ENCODE measurements at places on chromosomes 5 and 9. TPM values are rescaled to one million over a fixed set of nuclear protein-coding genes. Genes with fewer than 3 reads are reported as not detected.

DNA sequence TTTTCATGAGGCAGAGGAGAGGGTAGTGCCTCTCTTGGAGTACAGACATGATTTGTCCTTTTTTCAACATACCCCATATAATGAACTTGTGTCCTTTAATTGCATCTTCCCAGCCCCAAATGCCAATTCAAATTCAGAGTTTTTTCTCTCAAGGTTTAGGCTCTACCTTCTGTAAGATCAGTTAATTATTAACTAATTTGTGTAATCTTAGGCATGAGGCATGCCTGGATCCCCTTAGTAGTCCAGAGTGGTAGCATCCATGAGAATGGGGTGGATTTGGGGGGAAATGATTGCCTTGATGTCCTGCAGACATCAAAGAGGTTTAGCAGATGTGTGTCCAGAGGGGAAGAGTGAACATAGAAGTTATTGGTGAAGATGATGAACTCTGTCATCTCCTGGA is 533.3 kb downstream of the LRRC70 start:
- H3K27ac ChIP-seq, result no peak overlapping the region
- no peaks in the 10 kb centered on the region for H3K36me3 ChIP-seq
- no peak overlapping the region for H3K4me3 ChIP-seq

DNA sequence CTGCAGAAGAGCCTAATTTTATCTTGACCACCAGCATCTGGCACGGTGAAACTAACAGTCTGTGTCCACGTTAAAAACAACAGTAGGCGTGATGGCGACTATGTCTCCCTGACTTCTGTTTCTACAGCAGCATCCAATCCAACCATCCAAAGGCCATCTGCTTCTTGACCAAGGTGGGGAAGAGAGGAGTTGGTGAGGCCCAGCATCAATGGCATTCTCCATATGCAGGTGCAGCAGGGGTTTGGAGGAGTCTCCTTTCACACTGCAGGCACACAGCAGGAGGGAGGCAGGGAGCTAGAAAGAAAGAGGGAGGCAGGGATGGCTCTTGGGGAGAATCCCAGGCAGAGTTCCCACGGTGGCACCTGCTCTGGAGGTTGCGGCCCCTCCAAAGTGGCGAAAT is 27.0 kb downstream of the MGAT1 start:
- no peak overlapping the region for H3K27ac ChIP-seq
- no peak overlapping the region for H3K4me3 ChIP-seq
- no peaks in the 10 kb centered on the region for H3K36me3 ChIP-seq
- H3K27me3 ChIP-seq, result peaks cover 10% of the 10 kb centered on the region

DNA sequence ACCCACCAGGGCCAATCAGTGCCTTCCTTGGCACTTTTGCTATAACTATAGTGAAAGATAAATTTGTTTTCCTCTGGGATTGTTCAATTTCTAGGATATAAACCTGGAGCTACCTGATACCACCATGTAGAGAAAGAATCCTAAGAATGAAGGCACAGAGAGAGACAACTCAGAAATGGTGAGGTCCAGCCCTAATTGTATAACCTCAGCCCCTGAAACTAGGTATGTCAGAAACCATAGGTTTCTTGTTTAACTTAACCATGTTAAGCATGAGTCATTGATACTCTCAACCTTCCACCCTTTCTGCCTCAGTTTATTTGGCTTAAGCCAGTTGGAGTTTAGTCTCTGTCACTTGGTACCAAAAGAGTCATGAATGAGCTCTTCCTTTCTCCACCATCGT is 4.6 kb upstream of the SPZ1 start:
- no peaks in the 10 kb centered on the region for H3K36me3 ChIP-seq
- no peak for DNase-seq

- no peak overlapping the region for H3K4me3 ChIP-seq
- H3K36me3 ChIP-seq, result no peaks in the 10 kb centered on the region
- DNase-seq, result no peak
These were observed 24.0 kb downstream of the ENC1 start for GRCh38 chr5:74616236-74617146.

DNA sequence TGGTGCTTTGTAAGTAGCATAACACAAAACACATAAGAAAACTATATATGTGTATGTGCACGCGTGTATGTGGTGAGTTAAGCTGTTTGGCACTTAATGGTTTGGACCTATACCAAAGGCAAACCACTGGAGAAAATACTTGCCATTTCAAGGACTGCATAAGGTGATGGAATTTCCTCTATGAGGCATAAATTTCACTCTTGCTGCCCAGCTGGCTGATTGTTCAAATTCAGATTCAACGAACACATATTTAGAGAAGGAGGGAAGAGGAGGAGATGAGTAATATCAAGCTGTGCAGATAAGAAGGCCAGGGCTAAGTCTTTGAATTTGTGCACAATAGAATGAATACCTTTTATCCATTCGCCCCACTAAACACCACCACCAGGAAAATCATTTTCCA is 470.6 kb upstream of the MPDZ start:
- H3K4me3 ChIP-seq, result no peak overlapping the region

DNA sequence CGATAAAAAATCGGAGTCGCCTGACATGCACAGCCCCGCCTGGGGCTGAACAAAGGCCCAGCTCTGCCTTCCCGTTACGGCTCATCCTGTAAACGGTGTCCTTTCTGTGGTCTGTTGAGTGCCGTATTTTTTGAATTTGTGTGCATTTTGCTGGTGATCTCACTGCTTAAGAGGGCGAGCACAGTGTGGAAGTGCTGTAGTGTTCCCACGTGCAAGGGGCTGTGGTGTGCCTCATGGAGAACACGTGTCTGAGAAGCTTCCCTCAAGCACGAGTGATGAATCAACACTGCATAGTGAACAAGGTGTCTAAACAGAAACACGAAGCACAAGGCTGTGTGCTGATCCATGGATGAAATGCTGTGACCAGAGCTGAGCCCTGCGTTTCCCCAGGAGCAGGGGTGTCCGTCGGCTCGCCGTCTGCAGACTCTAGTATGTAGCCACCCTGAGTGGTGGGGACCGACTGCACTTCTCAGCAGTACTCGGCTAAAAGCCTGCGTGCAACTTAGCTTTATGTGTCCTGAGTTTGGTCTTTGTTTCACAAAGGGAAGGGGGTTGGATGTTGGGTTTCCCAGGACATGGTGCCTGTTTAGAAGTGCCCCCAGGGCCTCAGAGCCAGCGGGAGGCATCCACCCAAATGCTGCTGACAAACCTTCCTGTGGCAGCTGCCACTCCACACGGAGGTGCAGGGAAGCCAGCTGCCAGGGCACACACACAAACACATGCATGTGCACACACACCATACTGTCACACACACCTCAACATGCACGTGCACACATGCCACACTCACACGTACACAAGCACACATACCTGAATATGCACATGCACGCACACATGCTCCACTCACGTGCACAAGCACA is 77.2 kb upstream of the IRX4 start:
- H3K4me1 ChIP-seq, result no peaks in the 10 kb centered on the region
- no peaks in the 10 kb centered on the region for H3K36me3 ChIP-seq
- H3K27ac ChIP-seq, result no peak overlapping the region
- no peaks in the 10 kb centered on the region for H3K27me3 ChIP-seq

- H3K27me3 ChIP-seq, result peaks cover 4% of the 10 kb centered on the region
- no peak overlapping the region for H3K4me3 ChIP-seq
- H3K4me1 ChIP-seq, result peaks cover 9% of the 10 kb centered on the region
- DNase-seq, result no peak
These were observed 237.8 kb downstream of the ARRDC3 start for GRCh38 chr5:91145333-91145620.

DNA sequence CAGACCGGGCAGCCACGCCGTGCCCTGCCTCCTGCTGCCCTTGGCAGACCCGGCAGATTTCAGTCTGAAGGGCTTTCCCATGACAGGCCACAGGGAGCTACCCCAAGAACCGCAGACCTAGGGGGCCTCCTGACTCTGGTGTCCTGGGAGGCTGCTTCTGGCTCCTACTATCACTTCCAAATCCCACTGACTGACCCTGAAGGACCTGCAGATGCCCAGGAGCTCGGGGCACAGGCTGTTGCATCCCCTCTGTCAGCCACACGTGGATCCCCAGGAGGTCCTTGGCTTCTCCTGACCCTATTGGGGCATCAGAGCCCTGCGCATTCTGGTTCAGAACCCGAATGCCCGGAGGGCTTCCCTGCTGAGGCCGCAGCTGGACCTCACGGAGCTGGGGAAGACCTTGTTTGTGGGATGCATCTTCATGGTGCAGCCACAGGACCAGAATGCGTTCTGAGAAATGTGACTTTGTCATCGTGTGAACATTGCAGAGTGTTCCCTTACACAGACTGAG is 81.3 kb upstream of the IRX4 start:
- no peaks in the 10 kb centered on the region for H3K36me3 ChIP-seq
- no peaks in the 10 kb centered on the region for H3K4me1 ChIP-seq
- H3K4me3 ChIP-seq, result no peak overlapping the region
- H3K27ac ChIP-seq, result no peak overlapping the region

DNA sequence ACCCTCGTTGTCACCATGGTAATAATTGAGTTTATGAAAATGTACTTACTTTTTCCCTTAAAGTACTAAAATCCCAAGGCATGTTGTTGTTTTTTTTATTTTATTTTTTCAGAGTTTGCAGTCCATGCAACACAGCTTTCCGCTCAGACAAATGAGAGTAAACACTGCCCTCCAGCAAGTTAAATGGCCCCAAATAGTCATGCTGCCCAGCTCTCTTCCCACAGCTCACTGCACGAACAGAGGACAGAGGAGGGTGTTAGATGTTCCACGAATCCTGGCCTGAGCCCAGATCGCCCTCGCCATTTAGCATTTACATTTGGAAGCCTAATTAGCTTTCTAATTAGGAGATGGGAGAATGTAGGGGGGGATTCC is 1.9 kb downstream of the NIM1K start:
- H3K4me3 ChIP-seq, result peak overlapping the region; percentile 77
- no peak for DNase-seq
- peaks cover 44% of the 10 kb centered on the region for H3K4me1 ChIP-seq
- H3K36me3 ChIP-seq, result peaks cover 2% of the 10 kb centered on the region
- peak overlapping the region; percentile 62 for H3K27ac ChIP-seq

DNA sequence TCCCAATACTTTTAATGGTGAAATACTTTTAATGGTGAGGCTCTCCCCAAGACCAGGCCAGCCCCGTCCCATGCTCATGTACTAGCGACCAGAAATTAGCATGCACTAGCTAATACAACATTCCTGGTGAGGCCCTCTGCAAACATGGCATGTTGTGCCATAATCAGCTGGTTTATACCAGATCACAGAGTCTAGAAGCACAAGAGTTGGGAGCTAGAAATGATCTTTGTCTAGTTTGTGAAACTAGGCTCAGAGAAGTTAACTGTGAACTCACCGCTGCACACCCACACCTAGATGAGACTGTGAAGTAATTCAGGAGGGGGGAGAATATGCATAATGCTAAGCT is 37.4 kb downstream of the MTMR12 start:
- peaks cover 41% of the 10 kb centered on the region for H3K36me3 ChIP-seq
- no peaks in the 10 kb centered on the region for H3K27me3 ChIP-seq
- H3K27ac ChIP-seq, result no peak overlapping the region
- H3K4me3 ChIP-seq, result no peak overlapping the region
- no peak for DNase-seq

DNA sequence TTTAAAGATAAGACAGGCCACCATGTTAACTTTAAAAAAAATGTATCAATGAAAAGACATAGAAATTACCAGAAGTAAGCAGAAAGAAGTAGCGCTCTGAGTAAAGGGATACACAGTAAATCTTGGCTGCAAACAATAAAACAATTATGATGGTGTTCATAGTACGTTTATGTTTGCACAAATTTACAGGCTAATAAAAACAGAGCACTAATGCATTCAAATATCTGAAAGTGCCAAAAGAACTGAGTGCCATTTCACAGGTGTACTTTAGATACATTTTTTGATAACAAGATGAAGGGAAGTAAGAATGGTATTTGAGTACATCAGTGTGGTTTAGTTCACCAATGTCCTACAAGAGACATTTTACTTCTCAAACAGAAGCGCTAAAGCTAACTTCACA is 32.9 kb upstream of the ALDH1A1 start:
- no peak overlapping the region for H3K27ac ChIP-seq
- H3K4me1 ChIP-seq, result no peaks in the 10 kb centered on the region
- no peaks in the 10 kb centered on the region for H3K36me3 ChIP-seq
- peaks cover 1% of the 10 kb centered on the region for H3K27me3 ChIP-seq
- H3K4me3 ChIP-seq, result no peak overlapping the region

DNA sequence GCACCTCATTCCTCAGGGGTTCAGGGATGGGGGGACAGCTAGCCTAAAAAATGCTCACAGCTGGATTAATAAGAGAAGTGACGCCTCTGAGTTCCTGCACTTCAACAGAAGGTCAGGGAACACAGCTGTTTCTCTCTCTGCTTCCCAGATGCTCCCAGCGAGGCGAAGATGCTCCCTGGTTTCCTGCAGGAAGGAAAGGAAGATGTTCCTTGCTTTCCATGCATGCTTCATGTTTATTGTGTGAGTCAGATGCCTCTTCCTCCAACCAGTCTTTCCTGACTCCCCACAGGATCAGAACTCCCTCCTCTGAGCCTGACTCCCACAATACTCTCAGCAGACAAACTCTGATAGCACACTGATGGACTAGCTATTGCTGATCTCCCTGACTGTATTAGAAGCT is 71.9 kb downstream of the MFAP3 start:
- no peaks in the 10 kb centered on the region for H3K36me3 ChIP-seq
- peaks cover 2% of the 10 kb centered on the region for H3K27me3 ChIP-seq
- H3K27ac ChIP-seq, result no peak overlapping the region

DNA sequence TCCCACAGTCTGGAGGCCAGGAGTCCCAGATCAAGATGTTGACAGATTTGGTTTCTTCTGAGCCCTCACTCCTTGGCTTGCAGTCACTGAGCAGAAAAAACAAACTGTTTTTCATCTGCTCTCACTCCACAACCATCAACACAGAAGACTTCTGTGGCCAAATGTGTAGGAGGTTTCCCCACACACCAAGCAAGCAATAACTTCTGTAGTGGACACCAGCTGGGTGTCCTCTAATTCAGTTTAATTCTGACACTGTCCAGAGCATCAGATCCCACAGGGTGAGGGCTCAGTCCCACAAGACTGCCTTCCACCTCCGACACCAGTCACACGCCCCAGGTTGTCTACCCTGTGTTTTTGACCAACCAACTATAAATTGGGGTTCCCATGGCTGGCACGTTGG is 209.9 kb downstream of the AOPEP start:
- H3K27ac ChIP-seq, result no peak overlapping the region
- H3K4me3 ChIP-seq, result no peak overlapping the region
- no peaks in the 10 kb centered on the region for H3K4me1 ChIP-seq
- H3K27me3 ChIP-seq, result no peaks in the 10 kb centered on the region

- no peak overlapping the region for H3K4me3 ChIP-seq
- no peak overlapping the region for H3K27ac ChIP-seq
- no peaks in the 10 kb centered on the region for H3K36me3 ChIP-seq
- H3K4me1 ChIP-seq, result no peaks in the 10 kb centered on the region
These were observed 266.0 kb downstream of the EFNA5 start for GRCh38 chr5:107404595-107405374.

GRCh38 chr9:91223000-91223399 is 138.7 kb downstream of the AUH start:
- no peak overlapping the region for H3K27ac ChIP-seq
- H3K27me3 ChIP-seq, result no peaks in the 10 kb centered on the region
- peaks cover 8% of the 10 kb centered on the region for H3K4me1 ChIP-seq
- H3K4me3 ChIP-seq, result no peak overlapping the region
- no peak for DNase-seq

- H3K4me1 ChIP-seq, result no peaks in the 10 kb centered on the region
- no peaks in the 10 kb centered on the region for H3K27me3 ChIP-seq
- no peak for DNase-seq
- no peak overlapping the region for H3K27ac ChIP-seq
- H3K4me3 ChIP-seq, result no peak overlapping the region
- H3K36me3 ChIP-seq, result no peaks in the 10 kb centered on the region
These were observed 687.8 kb downstream of the SLCO4C1 start for GRCh38 chr5:101608322-101608721.

The ZNF474 gene
- not detected for total RNA-seq

The F2R gene
- total RNA-seq, result 7.3 TPM

The SOX30 gene
- total RNA-seq, result not detected

The ADAMTS19 gene
- total RNA-seq, result not detected

The SLU7 gene
- total RNA-seq, result 63.5 TPM

The WNT8A gene
- not detected for total RNA-seq

The SOHLH1 gene
- total RNA-seq, result not detected

The EPB41L4B gene
- total RNA-seq, result not detected

Data from activated CD4-positive, alpha-beta T cell treated with anti-CD3 and anti-CD28 coated beads, Interleukin-2, amount 10 ng/mL, durations not matched to agents 7 days and 5 days (primary cell).